NCI-H510A (cell line): ENCODE measurements at places on chromosomes 4 and X.

- DNase-seq: no peak
Measured at GRCh38 chr4:61866378-61867030, 666.4 kb downstream of the ADGRL3 start.

DNA sequence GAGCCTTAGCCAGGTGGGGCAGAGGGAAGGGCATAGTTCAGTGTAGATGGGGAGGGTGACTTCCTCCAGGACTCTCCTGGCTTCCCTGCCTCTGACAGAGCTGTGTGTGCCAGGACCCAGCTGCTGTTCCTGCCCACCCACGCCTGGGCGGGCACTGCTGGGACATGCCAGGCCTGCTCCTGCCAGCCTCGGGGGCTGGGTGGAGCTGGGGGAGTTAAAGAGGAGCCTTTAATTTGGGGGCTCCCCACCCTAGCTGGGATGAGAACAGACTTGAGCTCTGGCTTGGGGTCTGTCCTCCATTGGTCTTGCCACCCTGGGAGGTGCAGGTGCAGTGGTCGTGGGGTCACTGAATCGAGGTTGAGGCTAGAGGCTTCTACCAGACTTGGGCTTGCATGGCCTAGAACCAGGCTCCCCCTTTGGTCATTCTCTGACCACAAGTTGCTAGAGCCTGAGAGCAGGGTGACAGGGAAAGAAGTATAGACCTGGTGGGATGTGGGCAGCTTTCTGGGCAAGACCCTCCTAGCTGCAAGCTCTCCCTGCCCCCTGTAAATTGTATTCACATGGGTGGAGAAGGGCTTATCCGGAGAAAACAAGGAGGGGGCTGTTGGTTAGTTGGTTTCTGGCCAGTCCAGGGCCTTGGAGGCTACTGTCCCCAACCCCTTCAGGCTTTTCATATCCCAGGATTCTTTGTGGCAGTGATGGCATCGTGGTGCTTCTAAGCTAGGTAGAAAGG lies 5.7 kb downstream of the EFNB1 start:
- no peak for DNase-seq

GRCh38 chr4:181578911-181579310 lies 664.3 kb upstream of the TENM3 start:
- no peak for DNase-seq

- DNase-seq: no peak
Measured at GRCh38 chrX:12419591-12419990, 281.3 kb downstream of the FRMPD4 start.

GRCh38 chrX:64230123-64230970 lies at the start of gene ASB12:
ASB12 (minus strand) TSS chrX:64230607; CDS start chrX:64225650, 4,957 bp downstream.
- DNase-seq: no peak

- DNase-seq: no peak
Measured at GRCh38 chrX:103002576-103002975, 61.4 kb downstream of the BEX1 start.

GRCh38 chrX:18955676-18956075 lies 28.2 kb downstream of the PHKA2 start:
- DNase-seq: no peak

DNA sequence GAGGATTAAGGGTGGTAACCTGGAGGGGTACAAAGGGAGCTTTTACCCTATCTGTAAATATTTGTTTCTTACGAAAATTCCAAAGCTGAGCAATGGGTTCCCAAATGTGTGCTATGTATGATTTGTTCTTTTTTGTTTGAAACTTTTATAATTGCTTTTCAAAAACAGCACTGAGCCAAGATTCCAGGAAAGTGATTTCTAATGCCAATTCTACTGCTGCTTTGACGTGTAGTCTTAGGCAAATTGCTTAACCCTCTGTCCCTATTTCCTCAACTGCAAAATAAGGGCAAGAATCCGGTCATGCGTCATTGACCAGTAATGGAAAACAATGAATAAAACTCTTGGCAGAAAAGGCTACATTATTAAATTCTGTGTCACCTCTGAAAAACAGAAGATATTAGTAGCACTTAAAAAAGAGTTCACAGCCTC lies 454.7 kb downstream of the IL15 start:
- DNase-seq: no peak

DNA sequence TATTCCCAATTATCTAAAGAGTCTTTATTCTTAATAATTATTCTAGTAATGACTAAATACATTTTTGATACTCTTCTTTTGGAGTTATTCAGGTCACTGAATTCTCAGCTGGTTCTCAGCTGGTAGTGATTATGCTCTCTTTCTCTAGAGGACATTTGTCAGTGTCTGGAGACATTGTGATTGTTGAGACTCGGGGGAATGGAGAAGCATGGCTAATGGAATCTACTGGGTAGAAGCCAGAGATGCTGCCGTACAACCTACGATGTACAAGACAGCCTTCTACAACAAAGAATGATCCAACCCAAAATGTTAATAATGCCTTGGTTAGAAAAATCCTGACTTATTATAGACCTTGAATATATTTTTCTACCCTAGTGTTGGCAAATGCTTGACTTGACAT lies 149.2 kb upstream of the ANKRD50 start:
- DNase-seq: no peak

- DNase-seq: no peak
Measured at GRCh38 chr4:1187182-1187581, 14.8 kb upstream of the SPON2 start.
